ENCODE measurements at places on chromosomes 6 and 20.

DNA sequence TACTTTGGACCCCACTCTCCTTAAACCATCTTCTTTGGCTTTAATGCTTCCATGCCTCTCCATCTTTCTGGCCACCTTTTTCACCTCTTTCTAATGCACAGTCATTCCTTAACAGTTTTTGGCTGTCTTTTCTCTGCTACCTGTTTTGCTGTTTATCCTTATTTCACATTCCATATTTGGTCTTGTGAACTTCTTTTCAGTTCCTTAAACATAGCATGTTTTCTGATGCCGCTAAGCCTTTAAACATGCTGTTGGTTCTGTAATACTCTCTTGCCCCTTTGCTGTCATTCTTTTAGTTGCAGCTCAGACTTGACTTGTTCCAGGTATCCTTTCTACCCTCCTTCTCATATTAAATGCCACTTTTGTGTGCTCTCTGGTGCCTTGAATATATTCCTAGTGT lies 35.8 kb downstream of the TOP1 start:
- DNase-seq: no peak

DNA sequence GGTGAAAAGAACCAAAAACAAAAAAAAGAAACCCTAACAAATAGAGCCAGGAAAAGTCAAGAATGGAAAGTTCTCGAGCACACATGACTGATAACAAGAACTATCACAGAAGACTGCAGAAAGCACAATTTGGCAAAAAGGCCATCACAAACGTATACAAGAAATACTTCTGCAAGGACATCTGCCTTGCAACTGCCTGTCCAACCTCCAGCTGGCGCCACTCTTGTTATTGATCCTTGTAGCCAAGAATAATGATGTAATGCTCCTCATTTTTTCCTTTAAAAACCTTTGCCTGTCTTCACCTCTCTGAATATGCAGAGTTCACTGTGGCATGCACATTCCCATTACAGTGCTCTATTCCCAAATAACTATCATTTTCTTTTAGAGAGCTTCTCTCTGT lies 87.9 kb upstream of the BMP5 start:
- DNase-seq: no peak

DNA sequence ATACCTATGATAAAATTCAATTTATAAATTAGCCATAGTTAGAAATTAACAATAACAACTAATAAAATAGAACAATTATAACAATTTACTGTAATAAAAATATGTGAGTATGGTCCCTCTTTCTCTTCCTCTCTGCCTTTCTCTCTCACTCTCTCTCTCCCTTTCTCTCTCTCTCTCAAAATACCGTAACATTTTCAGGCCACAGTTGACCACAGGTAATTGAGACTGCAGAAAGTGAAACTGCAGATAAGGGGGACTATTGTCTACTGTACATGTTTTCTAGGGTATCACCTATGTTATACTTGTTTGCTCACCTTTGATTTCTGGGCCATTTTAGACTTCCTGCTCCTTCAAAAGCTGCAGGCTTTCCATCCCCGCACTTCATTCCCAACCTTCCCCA lies 46.8 kb downstream of the LY86 start:
- DNase-seq: no peak

- no peak for DNase-seq
Observed at GRCh38 chr6:53939830-53940229, 145.0 kb downstream of the LRRC1 start.

DNA sequence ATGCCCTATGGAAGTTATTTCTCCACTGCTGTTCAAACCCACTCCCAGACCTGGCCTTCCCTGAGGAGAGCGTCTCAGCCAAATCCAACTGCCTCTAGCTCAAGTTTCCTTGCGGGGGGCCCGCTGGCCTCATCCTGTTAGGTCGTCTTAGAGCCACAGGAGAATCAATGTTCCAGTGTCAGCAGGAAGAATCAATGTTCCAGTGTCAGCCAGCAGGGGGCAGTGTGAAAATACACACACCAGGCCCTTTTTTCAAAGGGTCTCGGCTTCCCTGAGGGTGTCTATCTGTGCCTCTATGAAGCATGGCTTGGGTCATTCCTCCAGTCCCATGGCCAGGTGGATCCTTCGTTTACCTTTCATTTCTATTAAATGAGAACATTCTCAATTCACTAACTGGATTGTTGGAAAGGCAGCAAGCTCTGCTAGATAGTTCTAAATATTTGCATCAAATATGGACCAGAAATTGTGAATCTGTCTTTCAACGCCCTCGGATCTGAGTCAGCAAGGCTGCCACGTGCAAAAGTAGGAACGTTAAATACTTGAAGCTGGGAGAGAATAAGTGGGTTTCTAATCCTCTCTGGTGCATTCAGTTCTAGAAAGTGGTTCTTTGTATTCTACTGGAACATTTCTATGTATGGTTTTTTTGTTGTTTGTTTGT lies 19.2 kb downstream of the PRND start:
- DNase-seq: no peak

Measured in ureter (tissue), 1 donor.